NCI-H526 treated with DMSO at 0.1 percent for 48 hours (cell line): ENCODE measurements at places on chromosomes 4 and X.

DNA sequence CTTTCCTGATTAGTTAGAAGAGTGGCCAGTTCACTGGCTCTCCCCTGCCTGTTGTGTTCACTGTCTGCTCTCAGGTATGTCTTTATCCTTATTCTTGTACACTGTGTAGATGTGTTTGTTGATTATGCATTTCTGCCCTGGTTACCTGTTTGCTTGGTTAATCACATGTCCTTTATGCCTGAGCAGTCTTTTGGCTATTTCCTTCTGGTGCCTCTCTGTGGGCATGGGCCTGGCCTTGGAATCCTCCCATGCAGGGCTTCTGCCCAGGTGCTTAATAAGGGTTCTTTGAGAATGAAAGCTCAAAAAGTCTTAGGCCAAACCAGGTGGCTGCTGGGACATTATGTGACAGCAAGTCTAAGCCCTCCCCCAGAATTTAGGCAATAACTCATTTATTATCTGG lies 26.5 kb downstream of the OTUD6A start:
- DNase-seq: no peak

DNA sequence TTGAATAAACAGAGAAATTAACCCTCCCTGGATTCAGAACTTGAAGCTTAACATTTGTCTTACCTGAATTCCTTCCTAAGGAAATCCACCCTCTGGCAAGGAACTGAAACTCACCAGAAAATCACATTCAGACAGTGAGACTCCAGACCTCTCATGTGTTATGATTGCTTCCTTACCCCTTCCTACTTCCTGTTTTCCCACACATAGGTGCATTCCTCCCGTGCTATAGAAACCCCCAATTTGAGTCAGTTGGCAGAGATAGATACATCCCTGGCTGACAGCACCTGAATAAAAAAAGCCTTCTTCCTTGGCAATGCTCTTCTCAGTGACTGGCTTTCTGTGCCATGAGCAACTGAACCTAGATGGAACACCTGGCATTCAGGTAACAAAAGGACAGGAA lies 157.0 kb upstream of the SMIM31 start:
- DNase-seq: no peak

DNA sequence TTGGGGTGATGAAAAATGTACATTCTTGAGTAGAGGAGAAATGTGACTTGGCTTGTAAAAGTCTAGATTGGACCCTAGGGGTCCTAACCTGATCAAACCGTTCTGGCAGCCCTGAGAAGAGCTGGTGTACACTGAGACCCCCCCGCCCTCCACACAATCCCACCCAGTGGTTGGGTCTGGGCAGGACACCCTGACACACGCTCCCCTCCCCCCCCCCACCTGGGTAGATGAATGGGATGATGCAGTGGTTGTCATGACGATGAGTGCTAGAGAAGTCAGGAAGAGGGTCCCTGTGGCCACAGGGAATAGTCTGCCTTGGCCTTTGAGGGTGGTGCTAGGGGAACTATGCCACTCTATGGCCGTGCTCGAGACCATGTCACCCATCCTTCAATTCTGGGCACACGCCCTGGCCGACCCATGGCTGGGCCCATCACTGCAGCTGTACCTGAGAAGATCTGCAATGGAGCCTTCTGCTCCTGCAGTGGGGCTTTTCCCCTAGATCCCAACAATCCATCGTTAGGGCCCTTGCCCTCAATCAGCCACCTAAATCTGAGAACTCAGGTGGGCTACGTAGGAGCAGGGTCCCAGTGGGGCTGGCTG lies 4.4 kb downstream of the CDK16 start:
- DNase-seq: no peak

DNA sequence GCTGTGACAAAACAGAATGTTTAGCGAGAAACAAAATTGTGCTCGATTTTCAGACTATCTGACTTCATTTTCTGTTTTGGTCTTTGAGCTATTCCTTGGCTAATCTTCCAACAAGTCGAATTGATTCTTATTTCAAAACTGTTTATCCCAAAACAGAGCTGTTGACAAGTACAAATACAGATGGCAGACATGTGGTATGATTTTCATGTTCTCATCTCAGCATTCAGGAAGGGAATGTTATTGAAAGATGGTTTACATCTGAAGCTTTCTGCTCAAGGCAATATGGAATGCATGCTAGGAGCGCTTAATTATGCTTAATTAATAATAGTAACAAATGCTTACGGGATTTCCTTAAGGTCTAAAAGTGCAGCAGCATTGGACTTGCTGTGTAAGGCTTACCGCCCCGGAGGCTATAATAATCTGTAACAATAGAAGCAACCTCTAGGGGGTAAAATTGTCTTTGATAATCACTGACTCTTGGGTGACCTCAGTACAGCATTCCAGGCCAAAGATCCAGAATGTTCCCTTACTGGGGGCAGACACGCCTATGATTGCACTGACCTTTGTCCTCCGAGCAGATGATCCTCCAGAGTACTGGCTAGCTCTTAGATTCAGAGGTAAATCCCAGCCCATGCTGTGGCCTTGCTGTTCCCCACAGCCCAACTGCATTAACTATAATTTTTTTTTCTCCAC lies 16.4 kb downstream of the LSM6 start:
- DNase-seq: no peak

- DNase-seq: no peak
These were observed 641.8 kb downstream of the FSTL5 start for GRCh38 chr4:161522031-161522430.

DNA sequence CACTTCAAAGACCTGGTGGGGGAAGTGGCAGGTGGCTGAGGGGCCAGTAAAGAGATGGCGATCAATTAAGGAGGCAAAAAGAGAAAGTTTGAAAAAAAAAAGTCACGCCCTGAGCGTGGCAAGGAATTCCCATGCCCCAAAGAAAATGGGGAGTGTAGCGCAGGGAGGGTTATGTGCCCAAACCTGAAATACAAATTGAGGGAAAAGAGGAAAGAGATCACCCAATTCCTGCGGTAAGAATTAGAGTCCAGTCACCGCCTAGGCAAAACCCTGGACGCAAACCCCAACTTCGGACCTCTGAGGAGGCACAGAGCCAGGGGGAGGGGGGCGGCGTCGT lies 595 bp downstream of the ENOX2 start:
- no peak for DNase-seq

GRCh38 chr4:47415719-47416118 lies 47.8 kb downstream of the COMMD8 start:
- no peak for DNase-seq

DNA sequence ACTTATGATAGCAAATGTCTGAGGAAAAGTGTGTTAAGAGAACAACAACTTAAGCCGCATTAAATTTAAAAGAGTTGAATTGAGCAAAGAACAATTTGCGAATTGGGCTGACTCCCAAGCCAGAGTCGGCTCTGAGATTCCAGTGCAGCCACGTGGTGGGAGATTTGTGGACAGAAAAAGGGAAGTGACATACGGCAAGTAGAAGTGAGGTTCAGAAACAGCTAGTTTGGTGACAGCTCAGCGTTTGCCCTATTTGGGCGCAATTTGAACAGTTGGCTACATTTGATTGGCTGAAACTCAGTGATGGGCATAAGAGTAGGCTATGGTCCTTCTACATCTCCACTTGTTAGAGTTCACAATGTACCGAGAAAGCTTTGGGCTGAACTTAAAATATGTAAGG lies 124.0 kb downstream of the PRKX start:
- no peak for DNase-seq

GRCh38 chr4:120082251-120082650 lies 15.6 kb upstream of the MAD2L1 start:
- no peak for DNase-seq

DNA sequence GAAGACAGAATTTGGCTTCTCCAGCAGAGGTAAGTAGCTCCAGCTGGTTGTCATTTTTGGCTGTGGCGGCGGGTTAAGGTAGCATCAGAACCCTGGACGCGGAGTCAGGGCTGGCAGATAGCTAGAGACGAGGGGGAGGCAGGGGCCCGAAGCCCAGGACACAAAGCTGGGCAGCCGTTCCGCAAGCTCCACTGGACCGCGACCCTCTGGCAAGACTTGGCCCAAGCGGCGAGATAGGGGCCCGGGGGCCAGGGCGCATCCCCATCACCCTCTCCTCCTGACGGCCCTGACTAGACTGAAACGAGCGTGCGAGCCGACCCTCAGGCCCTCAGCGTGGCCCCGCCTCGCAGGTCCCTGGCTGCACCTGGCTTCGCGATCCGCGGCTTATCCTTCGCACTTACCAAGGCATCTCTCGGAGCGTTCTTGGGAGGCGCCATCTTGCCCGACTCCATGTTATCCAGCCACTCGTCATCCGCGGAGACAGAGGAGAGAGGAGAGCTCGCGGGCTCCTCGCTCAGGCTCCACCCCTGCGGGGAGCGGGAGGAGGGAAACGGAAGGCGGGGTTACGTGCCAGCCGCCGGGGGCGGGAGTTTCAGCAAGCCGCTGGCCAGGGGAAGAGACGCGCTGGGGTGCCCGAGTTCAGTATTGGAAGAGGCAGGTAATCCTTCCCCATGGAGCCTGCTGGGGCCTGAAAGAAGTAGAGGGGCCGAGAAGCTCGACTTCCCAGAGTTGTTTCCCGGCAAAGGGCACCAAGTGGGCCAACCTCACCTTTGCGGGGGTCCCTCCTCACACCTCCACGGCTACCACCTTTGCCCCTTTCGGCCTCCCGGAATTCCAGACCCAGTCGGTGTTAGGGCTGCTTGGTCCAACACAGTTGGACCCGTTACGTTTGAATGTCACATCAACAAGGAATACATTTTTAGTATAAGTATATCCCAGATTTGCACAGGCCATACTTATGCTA lies at the start of gene TAF9B:
TAF9B (minus strand) TSS at position 491 of the 964 bp plus-strand sequence; CDS start at position 452, 39 bp downstream.
- peak; percentile 61 for DNase-seq

DNA sequence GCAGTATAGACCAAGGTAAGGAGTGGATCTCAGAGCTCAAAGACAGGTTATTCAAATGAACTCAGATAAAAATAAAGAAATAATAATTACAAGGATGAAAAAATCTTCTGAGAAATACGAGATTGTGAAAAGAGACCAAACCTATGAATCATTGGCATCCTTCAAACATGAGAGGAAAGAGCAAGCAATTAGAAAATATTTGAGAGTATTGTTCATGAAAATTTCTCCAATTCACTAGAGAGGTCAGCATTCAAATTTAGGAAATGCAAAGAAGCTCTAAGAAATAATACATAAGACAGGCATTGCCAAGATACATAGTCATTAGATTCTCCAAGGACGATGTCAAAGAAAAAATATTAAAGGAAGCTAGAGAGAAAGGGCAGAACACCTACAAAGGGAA lies 93.5 kb upstream of the GALNTL6 start:
- DNase-seq: no peak

GRCh38 chr4:153137677-153138630 lies 66.3 kb upstream of the TRIM2 start:
- DNase-seq: no peak

DNA sequence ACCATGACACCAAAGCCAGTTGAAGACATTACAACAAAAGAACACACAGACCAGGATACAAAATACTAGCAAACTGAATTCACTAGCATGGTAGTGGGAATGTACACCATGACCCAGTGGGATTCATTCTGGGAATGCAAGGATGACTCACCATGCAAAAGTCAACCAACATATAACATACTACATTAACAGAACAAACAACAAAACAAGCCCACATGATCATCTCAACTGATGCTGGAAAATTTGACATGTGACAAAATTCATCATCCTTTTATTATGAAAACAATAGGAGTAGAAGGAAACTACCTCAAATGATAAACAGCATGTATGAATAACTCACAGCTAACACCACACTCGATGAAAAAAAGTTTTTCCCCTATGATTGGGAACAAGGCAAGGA lies 190.2 kb downstream of the DCLK2 start:
- DNase-seq: no peak

DNA sequence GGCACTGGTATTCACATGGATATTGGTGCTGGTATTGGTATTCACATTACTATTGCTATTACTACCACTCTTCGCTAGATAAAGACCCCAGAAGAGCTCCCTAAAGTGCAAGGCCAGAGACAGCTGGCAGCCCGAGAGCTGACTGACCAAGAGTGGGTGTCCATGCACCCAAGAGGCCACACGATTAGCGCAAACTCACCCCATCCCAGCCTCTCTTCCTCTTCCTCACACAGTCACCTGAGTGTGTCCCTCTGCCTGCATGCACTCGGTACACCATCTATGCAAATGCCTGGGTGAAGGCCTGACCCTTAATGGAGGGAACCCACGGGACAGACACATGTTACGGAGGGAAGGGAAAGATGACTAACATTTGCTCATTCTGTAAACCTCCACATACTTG lies 86.7 kb downstream of the HAUS3 start:
- no peak for DNase-seq

DNA sequence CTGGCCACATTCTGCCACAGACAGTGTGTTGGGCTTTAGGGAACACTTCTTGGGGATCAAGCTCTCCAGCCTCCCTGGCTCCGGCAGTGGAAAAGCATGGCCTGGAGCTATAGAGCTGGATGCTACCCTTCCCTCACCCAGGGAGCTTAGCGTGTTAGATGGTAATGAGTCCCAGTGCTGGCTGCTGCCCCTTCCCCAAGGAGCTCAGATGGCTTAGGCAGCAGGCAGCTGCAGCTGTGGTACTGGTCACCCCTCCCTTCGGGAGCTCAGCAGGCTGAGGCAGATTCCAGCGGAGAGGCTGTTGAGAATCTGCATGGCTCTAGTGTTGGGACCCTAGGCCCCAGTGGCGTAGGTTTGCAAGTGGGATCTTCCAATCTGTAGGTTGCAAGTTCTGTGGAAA lies 19.5 kb downstream of the TMEM144 start:
- DNase-seq: no peak

GRCh38 chr4:124282301-124282898 lies 430.1 kb downstream of the ANKRD50 start:
- DNase-seq: no peak

DNA sequence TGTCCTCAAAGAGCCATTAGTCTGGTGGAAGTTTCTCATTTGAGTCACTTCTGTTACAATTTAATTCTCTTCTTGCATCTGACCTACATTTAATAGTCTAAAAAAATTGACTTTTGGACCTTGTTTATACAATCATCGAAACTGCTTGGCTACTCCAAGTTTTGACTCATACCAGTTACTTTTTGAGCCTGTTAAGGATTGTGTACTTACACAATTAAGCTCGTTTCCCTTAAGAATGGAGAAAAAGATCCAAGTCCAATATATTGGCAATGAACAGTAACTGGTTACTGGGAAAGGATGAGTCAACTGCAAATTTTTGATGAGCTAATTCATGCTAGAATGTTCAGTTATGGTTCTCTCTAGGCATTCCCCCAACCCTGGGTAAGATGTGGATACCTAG lies 58.2 kb downstream of the DCX start:
- no peak for DNase-seq

- DNase-seq: no peak
These were observed 116.9 kb downstream of the COL25A1 start for GRCh38 chr4:109185548-109185947.

- DNase-seq: no peak
These were observed 268.0 kb downstream of the ADGRL3 start for GRCh38 chr4:61468024-61468720.

DNA sequence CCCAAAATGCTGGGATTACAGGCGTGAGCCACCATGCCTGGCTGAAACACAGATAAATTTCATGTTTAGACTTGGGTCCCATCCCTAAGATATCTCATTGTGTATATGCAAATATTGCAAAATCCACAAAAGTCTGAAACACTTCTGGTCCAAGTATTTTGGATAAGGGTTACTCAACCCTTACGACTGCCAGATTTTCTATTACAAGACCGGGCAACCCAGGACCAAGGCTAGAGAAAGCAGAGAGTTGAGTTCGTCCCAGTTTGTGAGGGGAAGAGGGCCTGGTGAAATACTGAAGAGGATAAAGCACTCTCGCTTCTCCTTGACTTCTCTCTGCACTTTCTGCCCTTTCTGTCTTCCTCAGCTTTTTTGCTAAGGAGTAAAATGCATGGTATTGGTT lies 34.5 kb downstream of the ZFX start:
- no peak for DNase-seq

GRCh38 chr4:95643627-95644026 lies 94.9 kb upstream of the UNC5C start:
- no peak for DNase-seq
